ENCODE measurements at places on chromosomes 11 and 22. TPM values are rescaled to one million over a fixed set of nuclear protein-coding genes. Genes with fewer than 3 reads are reported as not detected.

Gene SCUBE2
- total RNA-seq: 0.23 TPM

Gene DLAT
- total RNA-seq: 37.3 TPM

Gene OLFML1
- total RNA-seq: not detected

Gene NXPE2
- total RNA-seq: not detected

Gene PRG3
- total RNA-seq: not detected

Gene WBP2NL
- 2.0 TPM for total RNA-seq
